ENCODE measurements at places on chromosomes 5 and 9. TPM values are rescaled to one million over a fixed set of nuclear protein-coding genes. Genes with fewer than 3 reads are reported as not detected.

Gene ANKRD18B
- 1.2 TPM for total RNA-seq

Gene TUSC1
- not detected for total RNA-seq

Gene FBXL7
- total RNA-seq, result 0.07 TPM

DNA sequence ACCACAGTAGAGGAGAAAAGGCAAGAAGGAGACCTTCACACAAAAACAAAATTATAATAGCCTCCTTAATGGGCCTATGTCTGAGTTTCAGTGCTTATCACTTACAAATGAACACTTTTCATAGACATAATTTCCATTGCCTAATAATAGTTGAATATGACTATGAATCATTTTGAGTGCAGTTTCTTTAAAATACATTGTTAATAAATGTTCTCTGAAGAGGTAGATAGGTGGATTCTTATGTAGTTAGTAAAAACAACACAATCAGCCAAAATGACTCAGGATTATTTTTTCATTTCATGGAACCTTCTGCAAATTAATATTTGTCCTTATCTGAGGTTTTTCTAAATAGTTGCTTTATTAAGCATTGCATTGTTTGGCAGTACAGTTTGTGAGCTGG, 45.6 kb downstream of the DAPK1 start:
- no peak for DNase-seq

DNA sequence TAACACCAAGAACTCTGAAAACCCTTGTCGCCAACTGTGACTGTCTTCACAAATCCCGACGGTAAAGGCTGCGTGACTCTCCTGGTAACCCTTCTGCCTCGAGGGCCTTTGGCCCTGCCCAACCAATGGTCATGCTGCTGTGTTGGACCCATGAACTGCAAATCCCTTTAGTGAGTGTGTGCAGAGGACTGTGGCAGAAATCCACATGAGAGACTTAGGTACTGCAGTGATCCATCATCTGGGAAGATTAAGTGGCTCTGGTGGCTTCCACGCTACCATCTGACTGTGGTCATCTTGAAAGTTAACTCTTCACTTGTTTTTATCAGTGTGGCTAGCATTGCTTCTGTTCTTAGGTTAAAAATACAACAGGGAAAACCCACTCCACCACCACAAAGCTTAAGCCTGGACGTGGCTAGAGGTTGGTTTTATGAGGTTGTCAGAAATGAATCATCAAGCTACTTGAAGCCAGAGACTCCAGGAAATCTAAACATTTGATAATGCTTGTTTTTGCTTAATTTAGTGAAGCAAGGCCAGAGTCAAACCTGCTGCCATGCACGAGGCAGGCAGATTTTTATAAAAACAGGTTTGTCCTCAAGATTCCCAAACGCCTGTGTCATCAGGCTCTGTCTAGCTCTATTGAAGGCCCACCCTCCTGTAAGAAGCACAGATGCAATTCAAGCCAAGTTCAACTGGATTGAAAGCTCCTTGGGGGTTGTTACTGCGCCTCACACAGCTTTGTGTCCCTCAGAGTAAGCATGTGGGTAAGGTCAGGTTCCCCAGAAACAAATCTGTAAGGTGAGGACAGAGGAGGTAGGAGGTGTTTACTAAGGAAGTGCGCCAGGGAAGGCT, 52.7 kb upstream of the ERCC6L2 start:
- no peak for DNase-seq
